ENCODE measurements at places on chromosomes 6 and 20.

DNA sequence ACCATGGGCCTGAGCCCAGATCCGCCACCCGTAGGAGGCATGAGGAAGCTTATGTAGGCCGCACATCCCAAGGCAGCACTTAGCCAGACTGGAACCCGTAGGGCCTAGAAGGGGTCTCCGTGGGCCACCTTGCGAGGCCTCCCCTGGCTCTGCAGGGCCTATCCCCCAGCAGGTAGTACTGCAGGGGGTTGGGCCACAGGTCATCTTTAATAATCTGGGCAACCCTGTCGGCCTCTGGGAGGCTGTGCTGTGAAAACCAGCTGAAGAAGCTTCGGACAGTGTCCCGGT lies 18.5 kb downstream of the PLAGL2 start:
- no peak for DNase-seq

DNA sequence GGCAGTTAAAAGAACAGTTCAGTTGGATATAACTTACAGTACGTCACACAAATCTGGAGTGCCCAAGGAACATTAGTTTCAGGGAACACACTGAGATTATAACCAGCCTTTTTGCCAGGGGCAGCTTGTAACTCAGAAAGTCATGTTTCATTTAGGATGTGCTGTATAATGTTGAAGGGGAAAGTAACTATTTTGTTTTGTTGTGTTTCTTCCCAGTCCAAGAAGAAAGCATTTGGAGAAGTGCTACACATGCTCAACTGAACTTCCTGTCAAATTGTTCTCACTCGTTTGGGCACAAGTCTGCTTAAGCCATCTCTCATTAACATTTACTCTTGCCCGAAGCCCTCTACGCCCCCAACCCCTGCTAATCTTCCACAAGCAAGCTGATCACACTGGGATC lies 157.9 kb downstream of the BTBD9 start:
- no peak for DNase-seq

DNA sequence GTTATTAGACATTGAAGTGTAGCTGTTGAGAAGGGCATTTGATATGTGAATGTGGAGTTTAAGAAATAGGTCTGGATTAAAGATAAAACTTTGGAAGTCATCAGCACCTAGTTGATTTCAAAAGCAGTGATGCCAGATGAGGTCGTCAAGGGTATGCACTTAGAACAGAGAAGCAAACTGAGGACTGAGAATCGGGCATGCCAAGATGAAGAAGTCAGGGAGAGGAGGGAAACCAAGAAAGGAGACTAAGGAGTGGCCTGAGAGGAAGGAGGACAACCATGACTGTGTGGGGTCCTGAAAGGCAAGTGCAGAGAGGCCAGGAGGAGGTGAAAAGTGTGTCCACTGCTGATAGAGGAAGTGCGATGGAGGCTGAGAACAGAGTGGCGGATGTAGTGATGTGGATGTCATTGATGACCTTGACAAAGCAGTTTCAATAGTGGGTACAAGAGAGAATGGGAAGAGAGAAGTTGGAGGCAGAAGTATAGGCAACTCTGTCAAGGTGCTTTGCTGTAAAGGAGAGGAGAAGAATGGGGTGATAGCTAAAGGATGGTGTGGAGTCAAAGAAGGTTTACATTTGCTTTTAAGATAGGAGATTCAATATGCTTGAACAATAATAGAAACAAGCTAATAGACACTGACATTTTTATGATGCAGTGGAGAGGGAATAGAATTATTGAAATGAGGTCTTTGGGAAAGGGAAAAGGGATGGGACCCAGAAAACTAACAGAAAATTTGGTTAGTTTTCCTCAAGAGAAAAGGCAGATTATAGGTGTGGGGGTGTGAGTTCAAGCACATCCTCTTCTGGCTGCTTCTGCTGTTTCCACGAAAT lies 139.7 kb upstream of the TMEM170B start:
- DNase-seq: no peak

DNA sequence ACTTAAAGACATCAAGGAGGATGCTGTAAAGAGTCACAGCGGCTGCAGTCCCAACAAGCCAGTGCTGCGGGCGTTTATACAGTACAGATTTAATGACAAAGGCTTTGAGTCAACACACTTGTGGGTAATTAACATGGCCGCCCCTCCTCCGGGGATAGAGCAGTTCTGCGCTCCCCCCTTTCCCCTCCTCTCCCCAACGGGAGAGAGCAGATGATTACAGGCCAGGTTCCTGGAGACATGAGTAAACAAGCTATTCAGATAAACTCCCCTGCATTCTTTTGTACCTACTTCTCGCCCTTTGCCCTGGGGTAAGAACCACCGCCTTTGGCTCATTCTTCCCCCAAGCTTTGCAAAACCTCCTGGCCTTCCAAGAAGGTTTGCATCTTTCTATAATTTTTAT lies 23.6 kb upstream of the FABP7 start:
- no peak for DNase-seq

GRCh38 chr6:16279243-16279642 lies 40.9 kb downstream of the GMPR start:
- DNase-seq: no peak

GRCh38 chr6:150902142-150902776 lies 36.8 kb downstream of the MTHFD1L start:
- no peak for DNase-seq

DNA sequence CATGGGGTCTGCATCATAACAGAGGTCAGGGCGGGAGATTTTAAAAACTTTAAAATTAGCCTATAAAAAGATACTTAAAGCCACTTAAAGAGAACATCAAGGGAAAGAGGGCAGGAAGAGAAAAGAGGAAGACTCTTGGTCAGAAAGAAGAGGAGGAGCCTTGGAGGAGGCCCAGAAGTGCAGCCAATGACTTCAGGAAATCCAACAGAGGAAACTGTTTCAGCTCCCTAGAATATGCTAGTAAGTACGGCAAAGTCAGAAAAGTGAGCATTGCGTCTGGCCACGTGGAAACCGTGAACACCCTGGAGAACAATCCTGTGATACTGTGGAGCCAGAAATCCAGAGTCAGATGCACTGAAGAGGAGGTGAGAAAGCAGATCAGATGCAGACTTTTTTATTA lies 22.5 kb upstream of the NHSL1 start:
- no peak for DNase-seq

- DNase-seq: peak; percentile 27
These were observed 156.2 kb downstream of the BCAS1 start for GRCh38 chr20:53914091-53914780.

- DNase-seq: no peak
These were observed 19.5 kb downstream of the MAP1LC3A start for GRCh38 chr20:34578025-34578424.

DNA sequence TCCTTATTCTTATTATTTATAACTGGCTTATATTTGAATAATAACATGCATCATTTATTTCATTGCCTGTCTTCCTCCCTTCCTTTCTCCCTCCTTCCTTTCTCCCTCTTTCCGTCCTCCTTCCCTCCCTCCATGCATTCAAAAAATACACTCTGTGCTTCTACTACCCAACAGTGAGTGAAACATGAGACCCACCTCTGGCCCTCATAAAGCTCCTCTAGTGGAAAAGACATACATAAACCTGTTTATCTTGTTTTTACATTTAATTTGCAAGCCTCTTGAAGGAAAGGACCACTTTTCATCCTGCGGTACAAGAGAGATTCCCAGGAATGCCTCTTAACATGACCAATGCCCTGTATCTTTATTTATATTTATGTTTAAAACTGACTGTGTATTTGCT lies 21.8 kb upstream of the ISM1 start:
- DNase-seq: no peak

DNA sequence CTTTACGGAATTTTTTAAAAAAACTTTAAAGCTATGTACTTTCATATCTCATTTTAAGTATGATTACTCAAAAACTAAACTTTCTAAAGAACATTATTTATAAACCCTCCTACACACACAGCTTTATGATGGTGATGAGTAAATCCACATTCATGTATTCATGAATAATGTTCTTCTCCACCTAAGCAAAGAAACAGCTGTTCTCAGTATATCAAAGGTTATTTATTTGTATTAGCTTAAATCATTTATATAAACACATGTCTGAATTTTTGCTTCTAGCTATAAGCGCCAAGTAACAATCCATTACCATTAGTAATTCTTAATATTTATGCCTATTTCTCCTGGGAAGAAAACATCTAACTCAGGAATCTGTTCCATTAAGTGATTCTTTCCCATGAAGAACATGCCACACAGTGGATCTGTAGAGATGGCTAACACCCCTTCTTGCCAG lies 63.3 kb downstream of the SMLR1 start:
- no peak for DNase-seq

DNA sequence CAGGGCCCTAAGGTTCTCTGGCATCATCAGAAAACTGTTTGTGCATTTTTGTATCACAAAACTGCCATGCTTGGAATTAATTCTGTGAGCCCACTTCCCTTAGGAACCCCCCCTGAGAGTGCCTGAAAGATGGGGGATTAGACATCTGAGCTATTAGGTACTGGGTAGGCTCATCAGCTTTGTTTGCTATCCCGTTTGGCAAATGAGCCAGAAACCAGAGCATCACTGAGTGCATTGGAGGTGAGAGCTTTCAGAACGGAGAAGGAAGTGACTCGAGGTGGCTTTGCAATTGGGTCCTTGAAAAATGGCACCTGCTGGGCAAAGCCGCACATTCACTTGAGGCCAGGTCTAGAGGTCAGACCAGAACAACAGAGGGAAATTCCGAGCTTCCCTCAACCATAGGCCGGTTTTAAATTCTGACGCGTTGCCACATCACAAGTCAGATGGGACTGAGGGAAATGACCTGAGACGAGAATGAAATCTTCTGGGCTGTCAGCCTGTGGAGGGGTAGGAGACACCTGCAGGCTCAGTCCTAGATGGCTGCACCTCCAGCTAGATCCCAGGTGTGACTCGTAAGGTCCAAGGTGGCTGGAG lies 8.4 kb upstream of the GLP1R start:
- no peak for DNase-seq

DNA sequence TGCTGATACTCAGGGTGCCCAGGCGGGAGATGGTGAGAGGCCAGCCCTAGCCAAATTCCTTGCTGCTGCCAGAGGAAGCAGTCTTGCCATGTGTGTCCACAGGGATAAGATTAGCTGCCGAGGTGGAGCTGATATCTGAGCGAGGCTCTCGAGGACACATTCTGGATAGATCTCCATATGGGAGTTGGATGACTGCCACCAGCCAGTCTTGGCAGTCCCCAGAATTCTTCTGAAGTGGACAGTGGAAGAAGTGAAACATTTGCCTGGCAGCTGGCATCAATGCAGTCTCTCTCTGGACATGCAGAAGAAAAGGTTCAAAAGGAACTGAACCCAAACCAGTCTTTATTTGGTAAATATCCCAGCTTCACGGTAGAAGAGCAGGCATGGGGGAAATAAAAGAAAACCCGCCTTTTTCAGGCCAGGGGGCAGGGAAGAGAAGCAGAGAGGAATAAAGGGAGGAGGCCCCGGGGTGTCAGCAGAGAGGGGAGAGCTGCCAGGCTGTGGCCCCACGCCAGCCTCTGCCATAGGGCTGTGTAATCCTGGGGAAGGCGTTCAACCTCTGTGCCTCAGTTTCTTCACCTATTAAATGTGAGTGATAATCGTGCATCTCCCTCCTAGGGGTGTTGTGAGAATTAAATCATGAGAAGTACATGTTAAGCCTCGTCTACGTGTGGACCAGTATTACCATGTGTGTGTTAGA lies 3.7 kb upstream of the FUCA2 start:
- DNase-seq: peak; percentile 35

- DNase-seq: no peak
These were observed 169.9 kb upstream of the CST7 start for GRCh38 chr20:24779131-24779530.

- peak; percentile 63 for DNase-seq
These were observed 4.3 kb downstream of the REV3L start for GRCh38 chr6:111478749-111479148.

- no peak for DNase-seq
These were observed 6.4 kb downstream of the MRPL14 start for GRCh38 chr6:44120692-44121443.

GRCh38 chr6:117008618-117009017 lies 131.6 kb downstream of the RFX6 start:
- DNase-seq: no peak

- no peak for DNase-seq
These were observed 10.6 kb downstream of the ARMH2 start for GRCh38 chr6:24788031-24788665.

GRCh38 chr6:6915813-6916547 lies 191.8 kb upstream of the RREB1 start:
- DNase-seq: no peak

DNA sequence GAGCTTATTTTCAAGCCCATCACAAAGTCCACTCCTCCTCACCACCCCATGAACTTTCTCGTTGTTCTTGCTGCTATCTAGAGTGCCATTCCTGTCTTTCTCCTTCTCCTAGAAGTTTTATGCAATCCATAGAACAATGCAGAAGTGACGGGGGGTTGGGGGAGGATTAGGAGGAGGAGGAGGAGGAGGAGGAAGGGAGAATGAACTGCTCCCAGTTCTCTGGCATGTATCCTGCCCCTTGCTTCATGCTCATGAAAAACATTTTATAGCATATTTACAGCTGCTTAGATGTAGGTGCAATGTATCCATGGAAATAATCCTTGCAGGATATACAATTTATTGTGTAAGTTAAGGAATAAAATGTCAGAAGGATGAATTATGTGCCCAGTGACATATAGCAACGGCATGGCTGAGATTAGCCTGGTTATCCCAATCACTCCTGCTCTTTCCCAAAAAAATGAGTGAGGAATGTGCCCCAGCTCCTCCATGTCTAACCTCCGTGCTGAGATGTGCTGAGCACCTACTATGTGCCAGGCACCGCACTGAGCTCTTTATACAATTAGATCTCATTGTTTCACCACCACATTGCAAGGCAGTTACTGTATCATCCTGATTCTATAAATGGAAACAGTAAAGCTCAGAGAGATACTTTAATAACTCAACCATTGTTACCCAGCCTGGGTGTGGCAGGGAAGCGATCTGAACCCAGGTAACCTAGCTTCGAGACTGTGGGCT lies 41.6 kb upstream of the TFAP2C start:
- no peak for DNase-seq

DNA sequence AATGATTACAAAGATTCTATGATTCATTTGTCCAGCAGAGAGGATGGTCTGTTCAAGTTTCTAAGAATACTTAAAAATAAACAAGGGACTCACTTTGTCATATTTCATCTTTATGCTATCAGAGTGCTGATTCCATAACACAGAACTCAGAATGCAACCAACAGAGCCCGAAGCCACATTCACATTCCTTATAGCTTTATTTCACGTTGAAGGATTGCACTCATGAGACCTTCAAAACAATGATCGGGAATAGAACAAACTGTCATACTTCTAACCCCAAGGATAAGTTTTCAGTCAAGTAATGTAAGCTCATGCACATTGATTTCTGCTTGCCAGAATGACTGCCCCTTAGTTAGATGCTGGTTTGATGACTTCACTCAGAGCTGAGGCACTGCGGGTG lies 25.2 kb downstream of the FNDC1 start:
- DNase-seq: no peak

DNA sequence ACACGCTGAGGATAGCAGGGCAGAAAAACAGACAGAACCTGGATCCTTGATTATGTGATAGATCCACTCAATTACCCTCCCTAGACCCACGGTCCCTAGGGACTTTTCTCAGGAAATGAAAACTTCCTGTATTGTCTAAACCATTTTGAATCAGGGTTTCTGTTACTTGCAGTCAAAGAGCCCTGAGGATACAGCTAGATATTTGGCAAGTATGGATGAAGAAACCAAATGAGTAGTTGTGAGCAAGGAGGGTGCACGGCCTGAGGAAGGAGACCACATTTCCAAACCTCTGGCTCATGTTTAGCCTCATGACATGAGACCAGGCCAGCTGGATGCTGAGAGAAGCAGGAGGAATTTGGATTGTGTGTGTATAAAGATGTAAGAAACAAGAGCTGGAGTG lies 91.6 kb downstream of the MRPL14 start:
- no peak for DNase-seq
